SW480 (cell line): ENCODE measurements at places on chromosomes 7 and 10.
A peak's percentile ranks its signal among the peaks of the same experiment; 100 is the strongest.

- no peak for DNase-seq
These were observed 322.7 kb downstream of the CRPPA start for GRCh38 chr7:16098585-16099179.

- no peak for DNase-seq
These were observed 33.6 kb downstream of the ZNF22 start for GRCh38 chr10:45034301-45034700.

- no peak for DNase-seq
These were observed 126.5 kb upstream of the VKORC1L1 start for GRCh38 chr7:65746398-65746669.

DNA sequence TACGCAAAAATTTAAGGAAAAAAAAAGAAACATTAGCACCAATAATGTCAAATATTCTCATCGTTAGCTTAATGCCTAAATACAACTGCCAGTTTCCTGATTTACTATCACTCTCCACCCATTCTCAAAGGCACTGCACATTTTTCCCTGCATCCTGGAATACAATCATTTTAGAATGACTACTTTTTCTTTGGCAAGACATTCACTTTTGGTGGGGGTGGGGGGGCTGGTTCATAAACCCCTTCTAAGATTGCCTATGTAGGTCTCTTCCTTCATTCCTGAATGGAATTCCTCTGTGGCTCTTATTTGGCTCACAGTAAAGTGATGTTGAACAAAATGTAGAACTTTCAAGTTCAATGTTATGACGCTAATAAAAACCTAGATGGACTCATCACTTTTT is 74.3 kb downstream of the RNLS start:
- no peak for DNase-seq

GRCh38 chr10:34341473-34341872 is 473.6 kb downstream of the PARD3 start:
- no peak for DNase-seq

DNA sequence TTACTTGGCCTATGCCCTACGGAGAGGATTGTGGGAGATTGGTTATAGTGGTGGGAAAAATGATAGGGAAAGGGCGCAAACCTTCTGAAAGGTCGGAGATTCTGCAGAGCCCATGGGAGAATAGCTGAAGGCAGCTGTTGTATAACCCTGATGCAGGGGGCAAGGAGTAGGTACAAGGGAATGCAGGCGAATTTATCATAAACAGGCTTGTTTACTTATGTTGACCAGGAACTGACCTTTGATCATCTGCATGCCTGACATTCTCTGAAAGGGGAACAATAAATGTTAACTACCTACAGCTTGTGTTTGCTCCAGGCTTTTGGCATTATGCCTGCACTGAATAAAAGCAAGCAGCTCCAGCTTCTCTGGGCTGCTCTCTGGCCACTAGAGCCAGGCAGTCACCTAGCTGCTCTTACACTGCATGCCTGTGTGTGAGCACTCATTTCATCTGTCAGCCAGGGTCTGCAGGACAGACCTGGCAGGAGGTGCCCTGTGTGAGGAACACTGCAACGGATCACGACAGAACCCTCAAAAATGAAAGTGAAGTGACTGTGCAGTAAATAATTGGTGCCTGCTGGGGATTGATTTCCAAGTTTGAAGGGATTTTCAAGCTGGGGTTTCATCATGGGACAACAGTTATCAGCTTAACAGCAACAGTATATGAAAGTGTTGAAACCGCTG is 31.1 kb upstream of the ABCA13 start:
- peak; percentile 87 for DNase-seq

GRCh38 chr10:122132331-122132755 is 138.8 kb upstream of the BTBD16 start:
- no peak for DNase-seq

DNA sequence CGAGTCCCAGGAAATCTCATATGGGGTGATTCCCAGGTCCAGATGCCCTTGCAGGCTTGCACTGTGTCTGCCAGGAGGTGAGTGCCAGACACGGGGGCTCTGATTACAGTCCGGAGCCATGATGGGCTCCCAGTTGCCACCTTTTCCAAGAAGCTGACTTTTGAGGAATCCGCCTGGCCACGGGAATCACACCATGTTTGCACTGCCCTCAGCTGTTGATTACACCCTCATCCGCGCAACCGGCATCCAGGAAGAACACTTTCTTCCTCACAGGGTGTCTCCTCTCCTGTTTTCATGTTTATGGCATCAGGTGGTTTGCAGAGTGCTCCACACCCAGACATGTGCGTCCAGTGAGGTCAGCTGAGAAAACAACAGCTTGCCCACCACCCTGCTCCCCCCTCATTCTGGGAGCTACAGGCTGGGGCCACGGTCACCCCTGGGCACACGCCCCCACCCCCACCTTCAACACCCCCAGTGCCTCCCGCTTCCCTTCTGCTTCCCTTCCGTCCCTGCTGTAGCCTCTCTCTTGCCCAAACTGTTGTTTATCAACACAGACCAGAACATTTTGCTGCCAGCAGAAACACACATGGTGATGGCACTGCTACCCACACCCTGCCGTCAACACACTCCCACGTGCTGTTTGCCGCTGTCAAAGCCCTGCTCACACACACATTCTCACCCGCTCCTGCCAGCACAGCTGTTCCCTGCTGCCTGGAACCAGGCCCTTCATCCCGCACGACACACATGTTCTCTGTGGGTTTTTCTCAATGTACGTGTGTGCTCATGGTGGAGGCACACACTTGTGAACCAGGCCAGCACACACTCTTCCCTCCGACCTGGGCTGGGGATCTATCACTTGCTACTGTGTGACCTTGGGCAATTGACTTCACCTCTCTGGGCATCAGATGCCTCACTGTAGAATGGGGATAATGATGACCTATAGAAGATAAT is 35.8 kb downstream of the DDIT4 start:
- peak; percentile 43 for DNase-seq

DNA sequence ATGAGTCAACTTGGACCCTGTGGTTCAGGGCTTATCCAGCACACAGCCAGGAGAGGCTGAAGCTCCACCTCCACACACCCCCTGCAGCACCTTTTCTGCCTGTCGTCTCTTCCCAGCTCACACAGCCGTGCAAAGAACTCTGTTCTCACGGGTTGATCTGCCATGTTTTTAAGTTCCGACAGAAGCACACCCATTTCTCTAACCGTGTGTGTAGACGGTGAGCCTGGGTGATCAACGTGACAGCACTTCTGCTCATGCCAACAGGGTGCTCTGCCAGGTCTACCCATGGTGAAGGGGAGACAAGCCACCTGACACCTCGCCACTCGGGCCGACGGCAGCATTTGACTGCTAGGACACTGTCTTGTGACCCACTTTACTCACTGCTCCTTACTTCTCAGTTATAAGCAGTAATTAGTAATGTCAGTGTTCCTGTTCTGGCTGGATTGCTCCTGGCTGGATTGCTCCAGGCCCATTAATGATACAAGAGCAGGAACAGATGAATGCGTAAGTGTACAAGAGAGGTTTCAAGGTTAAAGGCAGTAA is 90.5 kb downstream of the RNF216 start:
- DNase-seq = no peak

DNA sequence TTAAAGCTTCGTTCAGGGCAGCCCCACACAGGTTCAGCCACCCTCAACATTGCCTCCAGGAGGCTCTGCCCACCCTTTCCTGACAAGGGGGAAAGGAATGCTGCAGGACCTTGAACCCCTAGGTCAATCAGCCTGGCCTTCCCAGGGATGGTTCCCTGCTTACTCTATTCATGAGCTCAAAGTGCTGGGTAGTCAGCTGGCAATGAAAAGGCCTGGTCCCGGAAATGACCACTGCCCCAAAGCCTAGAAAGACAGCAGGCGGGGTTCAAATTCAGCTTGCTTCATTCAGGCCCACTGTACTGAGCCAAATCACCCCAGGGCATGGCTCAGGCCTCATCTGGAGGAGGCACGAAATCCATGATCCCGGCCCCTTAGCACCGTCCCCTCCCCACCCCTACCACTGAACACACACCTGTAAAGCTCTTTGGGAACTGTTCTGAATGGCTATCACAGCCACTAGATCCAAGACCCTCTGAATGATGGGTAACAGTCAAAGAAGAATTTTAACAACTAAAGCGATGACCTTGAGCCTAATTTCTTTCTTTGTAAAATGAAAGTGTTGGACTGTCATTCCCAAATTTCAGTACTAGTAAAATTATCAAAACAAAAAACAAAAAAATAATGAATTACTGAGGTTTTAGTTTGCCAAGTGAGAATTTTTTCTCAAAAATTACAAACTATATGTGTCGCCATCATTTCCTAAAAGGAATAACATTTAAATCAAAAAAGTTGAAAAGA is 1.0 kb downstream of the URGCP start:
- DNase-seq = peak; percentile 86

DNA sequence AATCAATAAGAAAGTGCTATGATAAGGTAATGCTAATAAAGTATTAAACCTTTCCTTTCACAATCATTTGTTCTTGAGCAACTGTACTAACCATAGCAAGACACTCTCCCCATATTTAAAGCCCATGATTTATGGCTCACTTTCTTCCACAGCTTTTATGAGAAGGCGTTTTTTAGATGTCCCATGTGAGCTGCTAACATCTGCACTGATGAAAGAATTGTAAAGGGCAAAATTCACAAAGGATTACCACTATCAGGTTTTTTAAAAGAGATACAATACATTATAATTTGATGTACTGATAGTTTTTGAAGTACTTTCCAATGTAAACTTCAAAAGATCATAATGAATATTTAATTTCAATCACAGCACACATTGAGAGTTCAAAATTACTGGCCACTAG is 75.7 kb downstream of the RNLS start:
- no peak for DNase-seq

DNA sequence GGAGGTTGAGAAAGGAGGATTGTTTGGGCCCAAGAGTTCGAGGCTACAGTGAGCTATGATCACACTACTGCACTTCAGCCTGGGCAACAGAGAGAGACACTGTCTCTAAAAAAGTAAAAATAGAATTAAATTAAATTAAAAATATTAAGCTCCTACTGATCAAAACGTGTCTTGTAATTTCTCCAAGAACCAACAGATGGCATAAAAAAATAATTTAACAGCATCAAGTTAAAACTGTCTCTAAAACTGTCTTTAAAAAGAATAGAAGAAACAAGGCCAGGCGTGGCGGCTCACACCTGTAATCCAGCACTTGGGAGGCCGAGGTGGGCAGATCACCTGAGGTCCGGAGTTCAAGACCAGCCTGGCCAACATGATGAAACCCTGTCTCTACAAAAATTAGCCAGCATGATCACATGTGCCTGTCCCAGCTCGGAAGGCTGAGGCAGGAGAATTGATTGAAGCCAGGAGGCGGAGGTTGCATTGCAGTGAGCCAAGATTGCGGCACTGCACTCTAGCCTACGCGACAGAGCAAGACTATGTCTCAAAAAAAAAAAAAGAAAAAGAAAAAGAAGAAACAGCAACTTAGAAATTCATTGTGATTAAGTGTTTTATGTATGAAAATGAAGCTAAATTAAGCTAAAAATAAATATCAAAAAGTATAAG is 24.5 kb downstream of the MTPAP start:
- DNase-seq = no peak

DNA sequence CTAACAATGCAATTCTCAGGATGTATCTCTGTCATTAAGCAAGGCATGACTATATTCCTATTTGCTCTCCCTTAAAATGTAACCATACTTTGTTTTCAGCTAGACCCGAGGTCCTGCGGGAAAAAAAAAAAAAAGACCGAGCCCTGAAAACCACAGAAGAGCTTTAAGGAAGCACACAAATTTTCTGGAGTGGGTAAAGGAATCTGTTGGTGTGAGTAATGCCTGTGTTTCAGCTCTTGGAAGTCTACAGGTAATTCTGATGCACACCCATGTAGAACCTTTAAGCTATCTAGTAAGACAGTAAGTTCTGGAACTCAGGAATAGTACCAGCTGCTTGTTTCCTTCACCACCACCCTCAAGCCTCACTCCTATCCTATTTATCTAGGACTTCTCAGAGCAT is 351.1 kb downstream of the PARD3 start:
- no peak for DNase-seq

DNA sequence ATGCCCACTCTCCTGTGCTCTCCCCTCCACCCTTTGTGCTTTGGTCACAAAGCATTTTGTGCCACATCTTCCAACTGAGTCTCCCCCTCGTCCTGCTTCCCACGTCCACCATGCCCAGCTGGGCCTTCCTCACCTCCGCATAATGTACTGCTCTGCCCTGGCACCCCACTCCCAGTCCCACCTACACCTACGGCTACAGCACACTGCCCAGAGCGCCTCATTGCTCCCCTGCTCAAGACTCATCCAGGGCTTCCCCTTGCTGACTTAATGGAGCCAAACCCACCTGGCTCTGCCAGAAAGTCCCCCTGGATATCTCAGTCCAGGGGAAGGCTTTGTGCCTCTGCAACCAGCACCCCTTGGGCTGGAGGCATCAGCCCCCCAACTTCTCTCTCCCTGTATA is 299.2 kb upstream of the ZMIZ1 start:
- no peak for DNase-seq

- no peak for DNase-seq
These were observed 30.8 kb downstream of the SGMS1 start for GRCh38 chr10:50592961-50593418.

- DNase-seq = peak; percentile 28
These were observed 66.5 kb downstream of the RAB11FIP2 start for GRCh38 chr10:117980216-117980615.

DNA sequence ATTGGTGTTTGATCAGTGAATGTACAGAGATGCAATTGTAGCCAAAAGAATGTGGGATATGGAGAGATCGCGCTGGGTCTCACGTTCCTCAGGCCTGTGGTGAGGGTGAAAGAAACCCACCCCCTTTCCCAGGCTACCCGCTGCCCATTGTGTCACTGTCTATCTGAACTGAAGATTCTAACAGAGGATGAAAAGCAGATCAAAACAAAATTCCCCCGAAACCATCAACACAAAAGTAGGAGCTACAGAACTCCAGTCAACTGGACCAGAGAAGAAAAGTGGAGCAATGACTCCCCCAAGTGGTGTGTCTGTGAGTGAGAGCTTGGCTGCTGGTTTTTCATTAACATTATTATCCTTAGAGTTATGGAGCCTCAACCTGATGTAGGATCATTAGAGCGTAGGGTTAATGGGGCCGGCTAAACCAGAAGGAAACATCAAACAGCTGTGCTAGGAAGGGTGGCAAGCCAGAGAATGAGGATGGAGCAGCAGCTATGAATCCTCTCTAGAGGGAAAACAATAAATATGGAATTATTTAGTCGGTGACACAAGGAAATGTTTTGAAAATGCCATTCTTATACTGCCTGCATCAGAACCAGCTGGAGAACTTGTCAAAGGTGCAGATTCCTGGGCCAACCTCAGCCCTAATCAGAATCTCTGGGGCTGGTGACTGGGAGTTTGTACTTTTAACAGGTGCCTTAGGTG is 38.3 kb downstream of the AKR1B1 start:
- DNase-seq = peak; percentile 62

- DNase-seq = no peak
These were observed 39.2 kb upstream of the GAD2 start for GRCh38 chr10:26177341-26177740.

- DNase-seq = peak; percentile 21
These were observed 22.8 kb upstream of the MALSU1 start for GRCh38 chr7:23276376-23276775.
